NCI-H1048 (cell line): ENCODE measurements at places on chromosomes 5 and 9.
A peak's percentile ranks its signal among the peaks of the same experiment; 100 is the strongest.

DNA sequence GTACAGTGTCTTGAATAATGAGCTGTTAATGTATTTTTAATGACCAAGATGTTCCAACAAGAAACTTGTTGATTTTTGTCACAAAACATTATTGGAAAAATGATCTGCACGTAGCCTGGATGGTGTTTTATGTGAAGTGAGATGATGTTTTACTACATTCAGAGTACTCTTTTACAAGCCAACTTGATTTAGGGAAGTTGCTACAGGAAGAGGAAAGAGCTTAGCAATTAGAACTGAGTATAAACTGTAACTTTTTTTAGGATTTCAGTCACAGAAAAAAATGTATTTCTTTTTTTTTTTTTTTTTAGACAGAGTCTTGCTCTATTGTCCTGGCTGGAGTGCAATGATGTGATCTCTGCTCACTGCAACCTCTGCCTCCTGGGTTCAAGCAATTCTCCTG, 113.6 kb upstream of the ADRA1B start:
- DNase-seq = no peak

DNA sequence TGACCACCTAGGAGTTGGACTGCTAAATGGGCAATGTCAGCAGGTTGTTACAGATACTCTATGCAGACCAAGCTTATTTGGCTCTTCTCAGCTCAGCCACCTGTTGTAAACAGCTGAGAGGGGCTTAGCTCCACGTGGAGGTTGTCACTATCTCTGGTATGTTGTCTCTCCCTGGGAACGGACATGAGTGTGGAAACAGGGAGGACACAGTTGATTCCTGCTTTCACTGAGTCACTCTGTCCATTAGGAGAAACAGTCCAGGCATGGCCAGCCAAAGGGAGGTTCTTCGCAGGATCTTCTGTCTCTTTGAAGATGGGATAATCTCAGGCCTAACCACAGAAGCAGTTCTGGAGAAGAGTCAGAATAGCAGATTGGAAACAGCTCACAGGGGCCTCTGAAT, 121.2 kb downstream of the PALM2AKAP2 start:
- DNase-seq = no peak

DNA sequence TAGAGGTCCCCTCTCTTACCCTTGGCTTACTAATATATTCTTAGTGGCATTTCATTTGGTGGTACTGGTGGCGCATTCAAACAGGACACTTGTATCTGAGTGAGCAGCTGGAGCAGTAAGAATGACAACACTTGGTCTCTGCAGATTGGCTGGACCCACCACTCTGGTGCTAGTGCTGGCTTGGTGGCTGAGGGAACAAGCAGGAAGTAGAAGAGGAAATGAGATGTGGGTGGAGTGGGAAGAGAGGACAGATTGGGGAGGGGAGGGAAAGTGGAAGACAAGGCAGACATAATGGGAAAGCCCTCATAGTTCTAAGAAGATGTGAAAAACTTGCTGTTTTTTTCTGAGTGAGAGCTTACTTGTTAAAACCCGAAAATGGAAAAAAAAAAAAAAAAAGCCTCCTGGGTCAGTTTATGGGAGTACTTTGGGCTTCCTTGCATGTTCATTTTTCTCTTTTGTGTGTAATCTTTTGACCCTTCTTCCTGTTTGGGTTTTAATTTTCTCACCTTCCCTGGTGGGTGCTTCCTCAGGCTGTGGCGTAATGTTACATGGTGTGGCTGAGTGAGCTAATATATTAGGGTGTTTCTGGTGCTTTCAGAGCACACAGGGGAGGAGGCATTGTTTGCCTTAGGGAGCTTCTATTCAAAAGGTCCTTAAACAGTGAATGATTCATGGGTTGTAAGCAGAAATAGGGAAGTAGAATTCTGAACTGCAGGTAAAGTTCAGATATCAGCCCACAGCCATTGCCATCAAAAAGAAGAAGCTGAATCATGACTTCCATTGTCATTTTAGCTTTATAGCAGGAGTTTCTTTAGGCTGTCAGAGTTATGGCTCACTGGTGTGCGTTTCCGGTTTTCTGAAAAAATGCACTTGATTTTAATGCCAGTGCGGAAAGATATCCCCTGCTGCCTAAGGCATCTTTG, 52.3 kb downstream of the TLE4 start:
- DNase-seq = no peak

DNA sequence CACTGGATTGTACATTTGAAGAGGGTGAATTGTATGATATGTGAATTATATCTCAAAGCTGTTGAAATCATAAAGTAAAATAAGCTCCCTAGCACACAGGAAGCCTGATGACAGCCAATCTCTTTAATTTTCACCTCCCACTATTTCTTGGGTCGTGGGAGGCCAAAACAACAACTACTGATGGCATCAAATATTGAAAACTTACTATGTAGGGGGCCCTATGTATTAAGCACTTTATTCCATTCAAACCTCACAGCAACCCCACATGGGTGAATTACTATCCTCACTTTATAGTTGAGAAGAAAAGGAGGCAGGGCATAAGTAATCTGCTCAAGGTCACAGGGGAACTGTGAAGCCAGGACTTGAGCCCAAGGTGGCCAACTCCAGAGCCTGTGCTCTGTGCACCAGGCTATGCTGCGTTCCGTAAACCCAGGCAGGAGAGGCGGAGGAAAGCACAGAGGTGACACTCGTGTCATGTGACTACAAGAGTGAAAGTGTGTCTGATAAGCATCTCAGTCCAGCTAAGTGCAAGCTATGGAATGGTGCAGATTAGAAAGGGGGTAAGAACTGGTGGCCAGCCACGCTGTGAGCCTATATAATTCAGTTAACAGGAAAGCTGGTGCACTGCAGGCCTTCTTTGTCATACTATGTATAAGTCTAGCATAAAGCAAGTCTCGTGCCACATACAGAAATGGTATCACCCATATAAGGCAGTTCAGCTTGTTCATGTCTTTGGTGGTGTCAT, 221.0 kb downstream of the DCP2 start:
- DNase-seq = no peak

DNA sequence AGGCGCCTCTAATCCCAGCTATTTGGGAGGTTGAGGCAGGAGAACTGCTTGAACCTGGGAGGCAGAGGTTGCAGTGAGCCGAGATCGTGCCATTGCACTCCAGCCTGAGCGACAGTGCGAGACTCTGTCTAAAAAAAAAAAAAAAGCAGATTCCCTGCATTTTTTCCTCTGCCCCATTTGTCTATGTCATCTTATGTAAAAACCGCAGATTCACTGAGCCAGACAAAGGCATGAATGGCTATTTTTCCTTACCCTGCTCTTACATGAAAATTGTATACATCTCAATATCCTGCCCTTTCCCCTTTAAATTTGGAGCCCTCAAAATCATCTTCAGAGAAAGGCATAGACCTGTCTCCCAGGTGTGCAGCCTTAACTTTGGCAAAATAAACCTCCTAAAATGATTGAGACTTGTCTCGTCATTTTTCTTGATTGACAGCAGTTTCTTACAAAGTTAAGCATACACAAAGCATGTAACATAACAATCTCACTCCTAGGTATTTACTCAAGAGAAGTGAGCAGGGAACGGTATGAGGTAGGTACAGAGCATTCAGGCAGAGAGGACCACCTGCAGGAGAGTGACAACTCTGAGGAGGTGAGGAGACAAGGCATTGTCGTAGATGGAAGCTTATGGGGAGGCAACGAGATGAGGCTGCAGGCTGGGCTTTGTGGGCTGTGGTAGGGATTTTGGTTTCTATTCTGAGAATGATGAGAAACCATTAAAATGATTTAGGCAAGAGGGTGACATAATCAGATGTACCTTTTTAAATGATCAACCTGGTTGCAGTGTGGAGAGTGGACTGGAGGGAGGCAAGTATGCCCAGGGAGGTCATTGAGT, 65.7 kb upstream of the IL6ST start:
- DNase-seq = no peak

- no peak for DNase-seq
These were observed 219.8 kb downstream of the ARL15 start for GRCh38 chr5:54090495-54091120.

DNA sequence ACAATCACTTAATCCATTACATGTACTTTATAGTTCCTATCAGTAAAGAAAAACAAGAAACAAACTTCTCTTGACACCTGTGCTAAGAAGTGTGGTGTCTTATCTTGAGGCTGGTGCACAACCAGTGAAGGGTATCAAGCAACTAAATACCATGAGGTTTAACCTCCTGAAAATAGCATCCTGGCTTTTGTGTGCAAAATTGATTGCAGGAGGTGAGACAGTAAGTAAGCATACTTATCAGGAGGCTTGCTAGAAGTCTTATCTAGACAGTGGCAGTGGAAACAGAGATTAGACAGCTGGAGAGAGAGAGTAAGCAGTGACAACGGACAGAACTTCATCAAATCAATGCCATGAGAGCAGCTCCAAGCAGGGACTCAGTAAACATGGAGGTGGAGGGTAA, 730.3 kb downstream of the DNAH5 start:
- no peak for DNase-seq

GRCh38 chr5:132641241-132641723, 16.7 kb upstream of the IL13 start:
- no peak for DNase-seq

- no peak for DNase-seq
These were observed 13.6 kb upstream of the CLK4 start for GRCh38 chr5:178640331-178641045.

GRCh38 chr9:92293452-92294296, at the start of gene IARS1:
Gene IARS1 (minus strand): TSS chr9:92293697. CDS start chr9:92289419, 4,278 bp downstream.
- peak; percentile 91 for DNase-seq

DNA sequence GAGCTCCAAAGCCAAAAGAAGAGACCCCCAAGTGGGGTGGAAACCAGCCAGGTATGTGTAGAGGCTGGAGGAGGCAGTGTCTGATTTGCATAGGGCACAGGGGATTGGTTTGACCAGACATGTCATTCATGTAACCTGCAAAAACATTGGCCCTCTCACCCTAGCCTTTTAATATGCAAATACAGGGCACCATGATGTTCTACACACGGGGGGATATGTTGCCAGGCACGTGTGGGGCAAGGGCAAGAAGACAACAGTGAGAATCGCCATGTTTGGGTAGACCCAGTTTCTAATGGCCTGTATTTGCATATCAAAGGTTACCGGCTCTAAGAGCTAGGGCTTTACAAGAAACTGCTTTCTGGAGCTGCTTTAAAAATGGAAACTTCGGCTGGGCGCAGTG, 208.9 kb downstream of the GOLPH3 start:
- no peak for DNase-seq

DNA sequence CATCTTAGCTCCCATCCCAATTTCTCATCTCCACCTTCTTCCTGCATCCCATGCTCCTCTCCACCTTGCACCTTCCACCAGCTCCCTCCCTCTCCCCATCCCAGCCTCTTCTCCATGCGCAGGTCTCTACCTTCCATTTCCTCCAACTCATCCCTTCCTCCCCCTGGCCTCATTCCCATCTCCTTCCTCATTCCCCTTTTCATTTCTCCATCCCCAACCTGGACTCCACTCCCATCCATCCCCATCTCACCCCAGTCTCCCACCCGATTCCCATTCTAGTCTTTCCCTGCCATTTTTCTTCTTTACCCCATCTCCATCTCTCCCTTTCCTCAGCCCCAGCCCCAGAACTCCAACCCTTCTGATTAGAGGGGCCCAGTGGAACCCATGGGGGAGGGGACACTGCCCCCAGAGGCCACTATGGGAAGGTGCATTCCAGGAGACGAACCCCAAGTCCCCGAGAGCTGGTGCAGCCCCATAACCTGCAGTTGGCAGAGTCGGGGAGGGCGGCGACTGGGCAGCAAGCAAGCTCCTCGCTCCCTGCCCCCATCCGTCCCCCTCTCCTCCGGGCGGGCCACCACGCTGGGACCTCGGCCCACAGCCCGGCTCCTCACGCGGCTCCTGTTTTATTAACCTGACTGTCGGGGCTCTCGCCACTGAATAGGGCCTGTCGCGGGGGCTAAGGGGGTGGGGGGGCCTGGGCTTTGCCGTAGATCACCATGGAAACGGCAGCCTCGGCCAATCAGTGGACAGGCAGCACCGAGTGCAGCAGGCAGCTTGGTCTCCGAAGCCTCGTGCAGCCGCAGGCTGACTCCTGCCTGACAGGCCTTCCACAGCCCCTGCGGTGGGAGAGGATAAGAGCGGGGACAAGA, 66.7 kb downstream of the PCDH1 start:
- no peak for DNase-seq

GRCh38 chr5:119895066-119895465, 265.7 kb downstream of the FAM170A start:
- DNase-seq = no peak

- DNase-seq = no peak
These were observed 553.0 kb downstream of the CSNK1G3 start for GRCh38 chr5:124064956-124065355.

DNA sequence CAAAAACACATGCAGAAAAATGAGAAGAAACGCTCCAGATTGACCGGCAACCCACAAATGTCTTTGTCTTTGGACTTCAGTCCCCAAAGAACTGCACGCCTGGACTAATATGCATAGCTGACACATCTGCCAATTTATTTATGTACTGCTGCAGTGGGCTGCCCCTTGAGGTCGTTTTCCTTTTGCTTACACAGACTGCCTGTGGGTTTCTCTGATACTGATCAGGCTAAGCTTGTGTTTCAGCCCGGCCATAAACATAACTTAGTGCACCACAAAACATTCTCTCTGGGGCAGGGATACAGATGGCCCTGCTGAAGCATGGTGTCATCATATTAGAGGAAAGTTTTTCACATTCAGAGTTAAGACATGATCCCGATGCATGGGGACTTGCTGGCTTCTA, 75.4 kb downstream of the NUDT12 start:
- no peak for DNase-seq

GRCh38 chr9:19577411-19577810, 168.6 kb downstream of the ACER2 start:
- no peak for DNase-seq

- DNase-seq = no peak
These were observed 98.5 kb downstream of the INVS start for GRCh38 chr9:100197553-100197952.

DNA sequence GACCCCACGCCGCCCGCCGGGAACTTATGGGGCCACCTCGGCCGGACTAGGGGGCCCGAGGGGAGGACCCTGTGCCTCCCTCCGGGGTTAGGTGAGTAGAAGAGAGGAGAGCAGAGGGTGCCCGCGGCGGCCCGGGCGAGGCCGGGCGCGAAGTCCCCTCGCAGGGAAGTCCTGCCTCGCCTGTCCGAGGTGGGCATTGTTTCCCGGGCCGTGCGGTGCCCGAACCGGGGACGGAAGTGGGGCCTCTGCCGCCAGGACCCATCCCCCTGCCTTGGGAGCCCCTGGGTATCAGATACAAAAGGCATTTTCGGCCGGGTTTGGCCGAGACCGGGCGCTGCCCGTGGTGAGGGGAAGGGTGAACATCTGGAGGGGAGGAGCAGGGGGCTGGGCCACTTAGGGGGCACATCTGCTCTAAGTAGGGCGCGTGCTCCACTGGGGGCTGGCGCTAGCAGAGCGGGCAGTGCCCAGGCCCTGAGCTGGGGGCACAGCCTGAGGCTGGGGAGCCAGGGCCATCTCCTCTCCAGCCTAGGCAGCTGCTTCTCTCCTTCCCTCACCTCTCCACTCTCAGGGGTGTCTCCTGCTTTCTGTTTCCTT, 48.2 kb downstream of the DAB2IP start:
- DNase-seq = no peak
